ENCODE measurements at places on chromosomes 6 and 20.

GRCh38 chr6:37369321-37370201 is 15.8 kb downstream of the RNF8 start:
- DNase-seq, result no peak

- DNase-seq, result no peak
Observed at GRCh38 chr6:31639449-31639861, 13.0 kb downstream of the BAG6 start.

DNA sequence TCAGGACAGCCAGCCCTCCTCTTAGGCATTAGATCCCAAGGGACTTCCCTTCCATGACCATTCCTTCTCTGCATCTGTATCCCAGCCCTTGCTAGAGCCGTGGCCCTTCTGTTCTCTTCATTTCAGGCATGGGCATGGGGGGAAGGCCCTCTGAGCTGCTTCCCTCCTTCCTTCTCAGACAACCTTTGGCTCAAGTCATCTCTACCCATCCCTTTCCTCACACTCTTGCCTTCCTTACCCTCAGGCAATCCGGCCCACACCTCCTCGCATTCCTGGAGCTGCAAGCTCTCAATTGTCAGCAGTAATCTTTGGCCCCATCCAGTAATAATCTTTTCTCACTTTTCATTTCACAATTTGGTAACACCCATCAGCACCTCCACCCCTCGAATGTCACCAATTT is 426.9 kb upstream of the JARID2 start:
- DNase-seq, result no peak

DNA sequence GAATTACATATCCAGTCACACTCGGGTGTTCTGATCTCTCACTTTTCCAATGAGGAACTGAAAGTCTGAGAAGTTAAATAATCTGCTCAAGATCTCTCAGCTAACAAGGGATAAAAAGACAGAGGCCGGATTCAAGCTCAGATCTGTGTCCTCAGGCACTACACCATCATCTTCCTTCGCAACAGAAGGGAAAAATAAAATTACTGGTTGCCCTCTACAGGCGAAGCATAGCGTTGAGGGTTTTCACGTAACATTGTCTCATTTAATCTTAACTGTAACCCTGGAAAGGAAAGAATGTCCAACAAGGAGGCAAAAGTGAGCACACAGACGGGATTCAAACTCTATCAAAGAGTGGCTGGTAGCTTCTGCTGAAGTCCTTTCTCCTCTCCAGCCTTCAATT is 67.8 kb upstream of the ANKEF1 start:
- no peak for DNase-seq

DNA sequence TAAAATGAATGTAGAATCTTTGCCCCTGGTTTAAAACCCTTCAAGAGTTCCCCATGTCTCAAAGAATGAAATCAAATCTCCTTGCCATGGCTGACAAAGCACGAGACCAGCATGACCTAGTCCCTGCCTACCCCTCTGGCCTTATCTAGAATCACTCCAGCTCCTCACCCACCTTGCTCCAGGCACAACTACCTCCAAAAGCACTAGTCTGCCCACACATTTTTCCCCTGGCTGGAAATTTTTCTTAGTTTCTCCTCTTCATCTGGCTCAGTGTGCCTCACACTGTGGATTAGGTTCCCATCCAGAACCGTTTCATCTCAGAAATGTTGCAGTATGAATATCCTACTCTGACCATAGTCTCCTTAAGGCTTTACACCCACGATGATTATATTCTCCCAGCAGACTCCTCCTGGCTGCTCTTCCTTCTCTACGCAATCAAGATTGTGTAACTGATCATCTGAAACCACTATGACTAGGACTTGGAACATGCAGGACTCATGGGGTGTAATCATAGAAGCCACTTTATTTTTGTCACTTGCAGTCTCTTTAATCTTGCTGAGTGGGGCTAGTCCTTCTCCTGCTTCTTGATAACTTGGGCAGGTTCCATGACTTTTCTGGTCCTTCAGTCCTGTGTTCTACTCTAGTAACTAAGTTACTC is 7.8 kb upstream of the MRS2 start:
- DNase-seq, result no peak

DNA sequence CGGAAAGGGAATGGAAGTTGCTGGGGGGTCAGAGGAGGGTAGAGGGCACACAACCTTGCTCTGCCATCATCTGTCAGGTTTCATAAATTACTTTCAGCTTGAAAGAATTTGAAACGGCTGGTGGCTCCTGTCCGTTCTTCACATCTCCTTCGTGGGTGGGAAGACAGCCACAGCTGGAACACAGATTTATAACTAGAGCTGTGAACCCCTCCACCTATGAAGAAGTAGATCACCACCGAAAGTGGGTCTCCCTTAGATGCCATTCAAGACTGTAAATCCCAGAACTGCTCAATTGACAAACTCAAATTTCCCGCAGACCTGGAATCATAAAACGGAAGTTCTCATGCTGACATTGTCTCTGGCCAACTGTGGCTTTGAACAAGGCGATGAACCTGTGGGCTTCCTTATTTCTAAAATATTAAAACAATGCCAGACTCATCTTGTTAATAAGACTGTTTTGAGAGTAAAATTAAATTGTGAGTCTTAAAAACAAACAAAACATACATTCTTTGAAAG is 65.3 kb downstream of the BTBD3 start:
- DNase-seq, result no peak

DNA sequence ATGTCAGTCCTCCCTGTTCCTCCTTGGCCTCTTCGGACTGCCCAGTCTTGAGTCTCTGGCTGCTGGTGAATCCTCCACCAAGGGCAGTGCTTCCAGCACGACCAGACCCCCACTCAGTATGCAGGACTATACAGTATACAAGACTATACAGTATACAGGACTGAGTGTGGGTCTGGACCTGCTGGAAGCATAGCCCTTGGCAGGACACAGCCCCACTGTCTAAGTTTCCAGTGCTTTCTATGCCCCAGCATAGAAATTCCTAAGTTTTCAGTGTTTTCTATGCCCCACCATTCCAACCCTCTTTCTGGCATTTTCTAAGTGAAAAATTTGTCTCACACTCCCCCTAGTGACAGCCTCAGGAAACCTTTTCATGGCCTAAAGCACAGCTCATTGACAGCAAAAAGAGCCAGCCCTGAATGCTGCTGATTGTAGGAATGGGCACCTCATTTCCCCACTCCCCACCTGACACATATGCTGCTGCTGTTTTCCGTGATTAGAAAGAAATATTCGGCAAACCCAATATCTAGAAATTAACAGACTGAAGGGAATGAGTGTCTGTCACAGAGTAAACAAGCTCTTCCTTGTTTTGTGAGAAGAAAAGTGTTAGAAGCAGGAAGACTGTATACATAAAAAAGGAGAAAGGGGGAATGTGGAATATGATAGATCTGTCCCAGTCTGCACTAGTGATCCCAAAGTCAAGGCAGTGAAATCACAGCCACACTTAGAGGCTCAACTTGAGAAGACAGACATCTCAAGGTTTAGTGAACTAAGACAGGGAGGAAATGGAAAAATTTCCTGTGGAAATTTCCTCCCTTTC is 206.9 kb downstream of the IBTK start:
- DNase-seq, result no peak

GRCh38 chr6:117272032-117272866 is 6.9 kb downstream of the VGLL2 start:
- DNase-seq, result no peak

DNA sequence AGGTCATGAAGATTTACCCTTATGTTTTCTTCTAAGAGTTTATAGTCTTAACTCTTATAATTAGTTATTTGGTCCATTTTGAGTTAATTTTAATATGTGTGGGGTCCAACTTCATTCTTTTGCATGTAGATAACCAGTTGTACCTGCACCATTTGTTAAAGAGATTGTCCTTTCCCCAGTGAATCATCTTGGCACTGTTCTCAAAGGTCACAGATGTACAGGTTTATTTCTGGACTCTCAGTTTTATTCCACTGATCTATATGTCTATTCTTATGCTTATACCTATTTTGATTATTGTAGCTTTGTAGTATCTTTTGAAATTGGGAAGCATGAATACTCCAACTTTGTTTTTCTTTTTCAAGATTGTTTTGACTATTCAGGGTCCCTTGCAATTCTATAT is 44.1 kb downstream of the ZHX3 start:
- DNase-seq, result no peak

- DNase-seq, result no peak
Observed at GRCh38 chr6:166778776-166779175, 151.7 kb upstream of the RPS6KA2 start.

GRCh38 chr6:134768931-134769330 is 181.0 kb downstream of the ALDH8A1 start:
- DNase-seq, result no peak

GRCh38 chr6:18269253-18269652 is 4.9 kb upstream of the DEK start:
- no peak for DNase-seq

DNA sequence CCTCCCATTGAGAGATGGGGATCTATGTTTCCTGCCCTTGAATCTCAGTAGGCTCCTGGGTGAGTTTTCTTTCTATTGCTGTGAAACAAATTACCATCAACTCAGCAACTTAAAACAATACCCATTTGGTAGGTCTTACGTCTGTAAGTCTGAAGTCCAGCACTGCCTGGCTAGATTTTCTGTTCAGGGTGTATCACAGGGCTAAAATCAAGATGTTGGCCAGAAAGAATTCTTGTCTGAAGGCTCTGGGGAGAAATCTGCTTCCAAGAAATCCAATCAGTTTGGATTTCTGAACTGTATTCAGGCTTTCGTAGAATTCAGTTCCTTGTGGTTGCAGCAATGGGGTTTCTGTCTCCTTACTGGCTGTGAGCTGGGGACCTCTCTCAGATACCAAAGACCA is 99.6 kb upstream of the SLC24A3 start:
- DNase-seq, result no peak

DNA sequence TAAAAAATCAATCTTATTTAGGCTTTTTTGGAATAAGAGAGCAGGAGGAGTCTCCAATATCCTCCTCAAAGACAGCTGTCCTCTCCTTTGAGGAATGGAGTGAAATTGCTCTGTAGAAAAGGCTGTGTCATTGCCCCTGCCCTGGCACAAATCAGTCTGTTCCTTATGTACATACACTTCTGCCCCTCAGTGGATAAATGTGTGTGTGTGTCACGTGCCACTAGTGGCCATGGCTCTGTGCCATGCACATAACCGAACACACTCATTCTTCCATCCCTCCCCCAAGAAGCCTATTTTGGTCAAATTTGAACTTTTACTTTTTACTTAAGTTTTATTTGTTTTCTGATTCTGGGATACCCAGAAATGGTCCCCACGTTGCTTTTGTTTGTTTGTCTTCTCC is 49.2 kb downstream of the ANKS1A start:
- DNase-seq, result no peak

DNA sequence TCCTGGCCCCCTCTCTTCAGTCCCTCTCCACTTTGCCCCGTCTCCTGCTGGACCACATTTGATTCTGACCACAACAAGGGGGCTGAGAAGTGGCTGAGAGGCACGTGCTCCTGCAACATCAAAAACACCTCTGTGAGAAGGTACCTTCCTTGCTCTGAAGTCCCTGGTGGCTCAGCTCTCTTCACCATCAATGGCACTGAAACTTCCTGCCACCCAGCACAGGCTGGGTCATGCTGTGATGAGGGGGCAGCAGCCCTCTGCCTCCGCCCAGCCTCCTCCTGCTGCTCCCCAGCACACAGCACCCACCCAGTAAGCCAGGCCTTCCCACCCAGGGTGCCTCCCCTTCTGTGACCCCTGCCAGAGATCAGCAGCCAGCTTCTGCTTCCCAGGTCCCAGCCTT is 10.3 kb downstream of the ZMYND8 start:
- no peak for DNase-seq

DNA sequence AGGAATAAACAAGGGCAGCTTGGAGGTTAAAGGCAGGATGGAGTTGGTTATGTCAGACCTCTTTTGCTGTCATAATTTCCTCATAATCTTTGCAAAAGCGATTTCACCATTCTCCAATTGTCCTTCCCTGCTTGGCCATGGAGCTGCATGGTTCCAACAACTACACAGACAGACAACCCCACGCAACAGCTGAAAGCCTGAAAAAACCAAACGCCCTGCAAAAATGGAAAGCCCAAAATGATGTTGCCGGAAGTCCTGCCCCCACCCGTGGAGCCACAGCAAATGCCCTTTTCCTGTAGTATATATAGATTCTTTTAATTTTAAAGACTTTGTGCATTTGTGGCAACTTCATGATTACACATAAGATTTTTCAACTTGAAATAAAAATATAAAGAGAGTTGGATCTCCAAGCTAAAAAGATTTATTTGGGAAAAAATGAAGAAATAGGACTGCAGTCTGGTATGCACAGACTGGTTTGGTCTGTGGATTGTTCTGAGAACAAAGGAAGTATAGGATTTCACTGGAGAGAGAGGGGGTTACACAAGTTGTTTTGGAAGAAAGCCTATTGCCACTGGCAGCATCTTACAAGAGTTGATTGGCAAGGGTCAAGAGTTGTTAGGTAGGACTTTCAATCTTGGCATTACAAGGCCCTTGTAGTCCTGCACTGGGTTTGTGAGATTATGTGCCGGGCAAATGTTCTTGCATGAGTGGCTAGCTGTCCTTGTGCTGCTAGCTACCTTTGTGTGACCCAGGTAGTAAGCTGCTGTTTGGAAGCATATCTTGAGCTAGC is 190.0 kb downstream of the C6orf118 start:
- no peak for DNase-seq

DNA sequence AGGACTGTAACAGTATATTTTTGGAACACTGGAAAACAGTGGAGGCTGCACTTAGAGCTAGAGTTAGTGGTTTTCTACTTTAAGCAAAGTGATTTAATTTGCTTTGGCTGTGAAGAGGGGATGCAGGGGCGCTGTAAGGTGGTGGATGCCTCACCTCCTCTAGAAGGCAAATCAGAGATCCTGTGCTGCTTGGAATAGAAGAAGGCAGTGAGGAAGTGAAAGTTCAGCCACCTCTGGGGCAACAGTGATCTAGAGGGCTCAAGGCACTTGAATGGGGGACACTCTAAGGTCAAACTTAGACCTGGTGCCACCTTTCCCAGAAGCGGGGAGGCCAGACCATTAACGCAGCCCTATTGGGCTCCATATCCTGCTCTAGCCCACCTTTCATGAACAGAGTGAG is 19.0 kb upstream of the SNRPB2 start:
- no peak for DNase-seq

DNA sequence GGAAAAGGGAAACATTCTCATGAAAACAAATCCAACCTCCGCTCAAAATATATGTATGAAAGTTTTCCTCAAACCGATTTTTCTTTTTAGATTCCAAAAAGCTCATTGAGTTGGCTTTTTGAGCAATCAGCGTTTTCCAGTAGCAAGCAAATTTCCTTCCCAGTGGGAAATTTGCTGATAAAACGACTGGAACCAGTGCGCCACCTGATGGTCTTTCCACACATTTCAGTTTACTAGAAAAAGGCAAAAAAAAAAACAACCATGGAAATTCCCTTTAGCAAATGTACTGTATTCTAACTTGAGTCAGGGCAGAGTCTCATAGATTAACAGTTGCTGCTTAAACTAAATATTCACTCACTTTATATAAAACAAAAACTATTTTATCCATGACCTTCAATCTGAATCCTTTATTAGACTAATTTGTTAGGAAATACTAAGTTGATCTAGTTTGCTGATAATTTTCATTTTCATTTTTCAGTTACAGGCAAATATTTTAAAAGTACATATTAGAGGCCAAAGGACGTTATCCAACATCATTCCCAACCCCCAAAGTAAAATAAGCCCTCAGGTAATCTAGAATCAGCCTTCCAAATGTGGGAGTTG is 271.5 kb downstream of the FOXA2 start:
- DNase-seq, result no peak

- no peak for DNase-seq
Observed at GRCh38 chr6:47801984-47802383, 20.2 kb downstream of the OPN5 start.

Data from activated T-cell treated with anti-CD3 and anti-CD28 coated beads for 4 hours (primary cell).